ENCODE measurements at places on chromosomes 3 and 15. TPM values are rescaled to one million over a fixed set of nuclear protein-coding genes. Genes with fewer than 3 reads are reported as not detected.

- H3K27ac ChIP-seq, result no peak overlapping the region
- DNase-seq, result no peak
- peaks cover 7% of the 10 kb centered on the region for H3K27me3 ChIP-seq
- H3K4me1 ChIP-seq, result no peaks in the 10 kb centered on the region
- no peak overlapping the region for H3K4me3 ChIP-seq
Observed at GRCh38 chr3:169449012-169449411, 214.5 kb downstream of the MECOM start.

CAV3 gene
- not detected for total RNA-seq

GRCh38 chr15:62094388-62094787 is 27.6 kb downstream of the C2CD4A start:
- H3K36me3 ChIP-seq, result no peaks in the 10 kb centered on the region
- no peak overlapping the region for H3K27ac ChIP-seq
- no peak overlapping the region for H3K4me3 ChIP-seq
- peaks cover 9% of the 10 kb centered on the region for H3K27me3 ChIP-seq
- no peaks in the 10 kb centered on the region for H3K4me1 ChIP-seq

- H3K27ac ChIP-seq, result no peak overlapping the region
- DNase-seq, result no peak
- no peaks in the 10 kb centered on the region for H3K4me1 ChIP-seq
- no peaks in the 10 kb centered on the region for H3K36me3 ChIP-seq
- no peak overlapping the region for H3K4me3 ChIP-seq
Observed at GRCh38 chr15:26628071-26628470, 144.8 kb downstream of the GABRB3 start.

- H3K27me3 ChIP-seq, result peaks cover 12% of the 10 kb centered on the region
- H3K4me3 ChIP-seq, result no peak overlapping the region
- DNase-seq, result no peak
- H3K4me1 ChIP-seq, result no peaks in the 10 kb centered on the region
- H3K27ac ChIP-seq, result no peak overlapping the region
- H3K36me3 ChIP-seq, result no peaks in the 10 kb centered on the region
Observed at GRCh38 chr3:87957575-87957974, 101.2 kb downstream of the CGGBP1 start.

ITGA11 gene
- total RNA-seq, result 2.9 TPM

DNA sequence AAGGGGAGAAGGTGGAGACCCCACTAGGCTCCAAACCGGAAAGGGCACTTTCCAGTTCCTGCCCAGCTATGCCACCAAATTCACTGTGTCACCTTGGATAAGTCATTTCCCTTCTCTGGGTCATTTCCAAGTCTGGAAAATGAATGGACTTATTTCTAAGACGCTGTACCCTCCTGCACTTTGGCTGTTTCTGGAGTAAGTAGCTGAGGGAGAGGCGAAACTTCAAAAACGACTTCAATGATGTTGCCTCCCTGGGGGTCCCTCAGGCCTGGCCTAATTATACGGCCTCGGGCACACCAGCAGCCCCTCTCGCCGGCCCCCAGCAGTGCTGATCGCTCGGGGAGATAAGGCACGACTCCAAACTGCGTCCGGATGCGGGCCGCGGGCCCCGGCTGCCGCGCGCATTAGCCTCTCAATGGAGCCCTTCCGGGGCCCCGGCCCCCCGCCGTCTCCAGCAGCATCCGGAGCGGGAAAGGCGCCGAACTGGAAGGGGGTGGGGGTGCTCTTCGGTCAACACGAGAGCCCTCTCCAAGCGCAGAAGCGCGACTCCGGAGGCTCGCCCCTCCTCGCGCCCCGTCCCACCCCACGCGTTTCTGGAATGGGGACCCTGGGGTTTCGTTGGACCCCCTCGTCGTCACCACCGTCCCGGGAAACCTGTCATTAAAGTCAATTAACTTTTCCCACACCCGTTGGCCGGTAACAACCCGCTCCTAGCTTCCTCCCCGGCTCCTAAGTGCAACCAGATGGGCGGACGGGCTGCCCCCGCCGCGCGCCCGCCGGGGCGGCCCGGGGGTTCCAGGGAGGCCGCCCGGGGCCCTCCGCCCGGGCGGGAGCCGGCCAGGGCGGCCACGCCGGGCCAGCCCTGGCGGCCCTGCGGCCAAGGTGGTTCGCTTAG is 4.8 kb downstream of the HES1 start:
- H3K36me3 ChIP-seq, result no peaks in the 10 kb centered on the region
- H3K27me3 ChIP-seq, result peaks cover 36% of the 10 kb centered on the region
- peak; percentile 55 for DNase-seq
- H3K4me1 ChIP-seq, result peaks cover 31% of the 10 kb centered on the region
- H3K27ac ChIP-seq, result no peak overlapping the region

GRCh38 chr3:153658136-153658535 is 463.1 kb upstream of the ARHGEF26 start:
- H3K36me3 ChIP-seq, result no peaks in the 10 kb centered on the region
- H3K27ac ChIP-seq, result no peak overlapping the region
- no peak for DNase-seq
- no peaks in the 10 kb centered on the region for H3K4me1 ChIP-seq
- H3K4me3 ChIP-seq, result no peak overlapping the region
- H3K27me3 ChIP-seq, result no peaks in the 10 kb centered on the region

GOLGA6L4 gene
- 1.8 TPM for total RNA-seq

ZNF501 gene
- 1.7 TPM for total RNA-seq

RAB5A gene
- total RNA-seq, result 54.2 TPM

DNA sequence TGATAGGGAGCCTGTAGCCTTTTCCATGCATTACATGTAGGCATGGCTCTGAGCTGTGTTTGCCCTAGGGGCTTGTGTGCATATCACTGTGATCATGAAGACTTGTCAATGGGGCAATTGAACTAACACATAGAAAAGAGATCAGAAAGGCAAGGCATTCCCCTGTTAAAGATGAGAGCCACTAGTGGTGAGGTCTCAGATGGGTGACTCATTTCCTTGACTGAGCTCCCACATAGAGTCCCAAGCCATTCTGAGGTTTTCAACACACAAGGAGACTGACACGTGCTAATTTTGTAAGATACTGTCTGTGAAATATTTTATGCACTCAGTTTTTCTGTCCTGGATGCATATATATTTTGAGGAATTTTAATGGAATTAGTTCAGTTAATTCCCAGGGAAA is 53.8 kb downstream of the SAMMSON start:
- H3K4me3 ChIP-seq, result no peak overlapping the region
- no peak for DNase-seq
- H3K4me1 ChIP-seq, result no peaks in the 10 kb centered on the region
- peaks cover 13% of the 10 kb centered on the region for H3K27me3 ChIP-seq
- H3K36me3 ChIP-seq, result no peaks in the 10 kb centered on the region
- H3K27ac ChIP-seq, result no peak overlapping the region

TRH gene
- not detected for total RNA-seq

- no peak overlapping the region for H3K27ac ChIP-seq
- DNase-seq, result no peak
- H3K4me3 ChIP-seq, result no peak overlapping the region
Observed at GRCh38 chr15:100115711-100116090, 226.1 kb downstream of the ADAMTS17 start.

DNA sequence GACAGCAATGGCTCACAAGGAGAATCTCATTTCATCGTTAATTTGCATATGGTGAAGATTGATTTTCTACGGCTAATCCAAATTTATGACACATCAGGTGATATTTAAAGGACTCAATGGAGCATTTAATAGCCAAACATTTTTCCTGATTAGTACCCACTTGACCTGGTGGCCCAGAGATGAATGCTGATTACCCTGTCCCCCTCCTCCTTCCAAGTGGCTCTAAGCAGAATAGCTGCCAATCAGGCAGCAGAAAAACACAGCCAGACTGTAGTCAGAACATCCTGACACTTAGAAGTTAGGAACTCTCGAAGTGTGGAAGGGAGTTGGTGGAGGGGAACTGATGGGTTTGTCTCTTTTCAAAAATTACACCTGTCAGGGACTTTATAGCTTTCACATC is 302.5 kb downstream of the ZNF621 start:
- H3K4me1 ChIP-seq, result no peaks in the 10 kb centered on the region
- no peak overlapping the region for H3K4me3 ChIP-seq
- no peak overlapping the region for H3K27ac ChIP-seq
- H3K27me3 ChIP-seq, result peaks cover 8% of the 10 kb centered on the region

- H3K27me3 ChIP-seq, result no peaks in the 10 kb centered on the region
- no peak overlapping the region for H3K27ac ChIP-seq
- no peak overlapping the region for H3K4me3 ChIP-seq
Observed at GRCh38 chr15:52030010-52030409, 11.0 kb downstream of the MAPK6 start.

DNA sequence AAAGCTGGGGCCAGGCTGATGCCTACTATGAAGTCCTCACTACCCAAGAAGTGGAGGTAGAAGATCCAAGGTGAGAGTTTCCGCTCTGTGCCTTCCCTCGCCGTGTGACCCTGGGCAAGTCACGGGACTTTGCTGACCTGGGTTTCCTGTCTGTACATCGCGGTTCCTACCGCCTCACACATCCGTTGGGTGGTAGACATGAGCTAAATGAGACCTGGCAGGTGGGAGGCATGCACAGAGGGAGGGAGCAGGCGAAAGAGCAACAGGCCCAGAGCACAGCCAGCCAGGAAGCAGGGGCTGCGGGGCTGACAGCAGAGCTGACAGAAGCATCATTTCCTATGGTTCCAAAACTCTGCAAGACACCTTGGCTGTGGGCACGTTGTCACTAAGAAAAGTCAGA is 157.3 kb upstream of the BHLHE40 start:
- peak; percentile 88 for DNase-seq
- peak overlapping the region; percentile 88 for H3K27ac ChIP-seq
- H3K4me1 ChIP-seq, result peaks cover 77% of the 10 kb centered on the region
- peaks cover 65% of the 10 kb centered on the region for H3K36me3 ChIP-seq
- no peaks in the 10 kb centered on the region for H3K27me3 ChIP-seq
- H3K4me3 ChIP-seq, result peak overlapping the region; percentile 41
